ENCODE measurements at places on chromosomes 6 and 20.

DNA sequence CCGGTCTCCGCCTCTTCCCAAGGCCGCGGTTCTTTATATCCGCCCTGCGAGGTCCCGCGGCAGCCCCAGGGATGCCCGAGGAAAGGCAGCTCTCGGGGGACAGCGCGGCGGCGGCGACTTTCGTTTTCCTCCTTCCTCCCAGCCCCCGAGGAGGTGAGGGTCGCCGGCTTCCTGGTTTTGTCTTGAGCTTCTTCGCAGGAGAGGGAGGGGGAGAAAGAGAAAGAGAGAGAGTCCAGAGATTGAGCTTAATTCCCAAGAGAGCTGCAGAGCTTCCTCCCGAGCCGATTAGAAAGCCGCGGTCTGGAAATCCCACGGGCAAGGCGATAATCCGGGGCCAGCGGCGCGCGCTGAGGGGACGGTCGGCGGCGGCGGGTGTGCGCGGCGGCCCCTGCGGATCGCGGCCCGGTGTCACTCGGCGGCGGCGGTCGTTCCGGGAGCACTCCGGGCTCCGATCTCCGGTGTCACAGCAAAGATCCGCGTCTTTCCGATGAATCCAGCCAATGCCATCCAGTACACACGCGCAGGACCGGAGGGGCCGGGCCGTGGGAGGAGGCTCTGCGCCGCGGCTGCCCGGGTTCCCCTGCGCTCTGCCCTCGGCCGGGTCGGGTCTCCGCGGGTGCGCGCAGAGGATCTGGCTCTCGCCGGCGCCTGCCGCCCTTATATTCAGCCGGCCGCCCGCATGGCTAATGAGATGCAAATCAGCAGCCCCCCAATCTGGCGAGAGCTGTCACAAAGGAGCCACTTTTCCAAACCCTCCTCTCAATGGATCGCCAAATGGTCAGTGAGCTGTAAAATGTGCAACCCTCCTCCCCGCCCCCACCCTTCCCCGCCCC, at the start of gene DLL1:
TSS of gene DLL1 (minus strand) at position 783 of the 833 bp plus-strand sequence. CDS start 939 bp downstream, outside the sequence.
- peaks cover 40% of the 10 kb centered on the region for H3K27me3 ChIP-seq
- H3K4me1 ChIP-seq: peaks cover 56% of the 10 kb centered on the region
- peak; percentile 64 for DNase-seq
- no peak within 1 kb of the TSS for H3K27ac ChIP-seq
- H3K36me3 ChIP-seq: peaks cover 8% of the 10 kb centered on the region

DNA sequence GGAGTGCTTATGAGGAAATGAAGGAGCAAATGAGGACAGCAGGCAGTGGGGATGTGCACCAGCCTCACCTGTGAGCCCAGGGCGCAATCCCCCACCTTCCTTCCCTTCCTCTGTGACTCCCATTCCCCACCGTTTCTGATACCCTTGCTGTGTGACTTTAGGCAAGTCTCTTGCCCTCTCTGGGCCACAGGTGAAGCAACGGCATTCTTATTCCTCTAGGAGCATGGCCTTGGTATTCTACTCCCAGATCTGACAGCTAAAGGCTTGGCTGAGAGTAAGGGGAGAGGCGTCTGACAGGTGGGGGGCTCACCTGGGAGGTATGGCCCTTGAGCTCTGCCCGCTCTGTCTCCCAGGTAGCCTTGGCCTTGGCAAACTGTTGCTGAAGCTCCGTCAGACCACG, 30.9 kb upstream of the DSN1 start:
- no peak overlapping the region for H3K4me3 ChIP-seq
- no peak for DNase-seq
- H3K27me3 ChIP-seq: no peaks in the 10 kb centered on the region
- no peaks in the 10 kb centered on the region for H3K36me3 ChIP-seq

DNA sequence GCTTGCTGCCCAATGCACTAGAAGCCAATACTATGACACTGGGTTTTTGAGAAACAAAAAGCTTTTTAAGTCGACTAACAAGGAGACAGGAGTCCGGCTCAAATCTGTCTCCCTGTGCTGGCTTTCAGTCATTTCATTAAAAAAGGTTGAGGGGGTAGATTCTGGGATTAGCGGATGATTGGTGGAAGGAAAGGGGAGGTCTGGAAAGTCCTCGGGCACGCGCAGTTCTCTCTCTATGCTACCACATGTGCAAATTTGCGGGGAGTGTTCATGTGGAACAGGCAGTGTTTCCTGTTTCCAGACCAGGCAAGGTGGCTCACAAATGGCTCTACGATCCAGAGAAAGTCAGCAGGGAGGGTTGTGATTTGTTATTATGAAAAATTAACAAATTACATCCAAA, 89.1 kb upstream of the TOX2 start:
- no peak overlapping the region for H3K4me3 ChIP-seq
- H3K27me3 ChIP-seq: peaks cover 3% of the 10 kb centered on the region
- no peaks in the 10 kb centered on the region for H3K4me1 ChIP-seq

DNA sequence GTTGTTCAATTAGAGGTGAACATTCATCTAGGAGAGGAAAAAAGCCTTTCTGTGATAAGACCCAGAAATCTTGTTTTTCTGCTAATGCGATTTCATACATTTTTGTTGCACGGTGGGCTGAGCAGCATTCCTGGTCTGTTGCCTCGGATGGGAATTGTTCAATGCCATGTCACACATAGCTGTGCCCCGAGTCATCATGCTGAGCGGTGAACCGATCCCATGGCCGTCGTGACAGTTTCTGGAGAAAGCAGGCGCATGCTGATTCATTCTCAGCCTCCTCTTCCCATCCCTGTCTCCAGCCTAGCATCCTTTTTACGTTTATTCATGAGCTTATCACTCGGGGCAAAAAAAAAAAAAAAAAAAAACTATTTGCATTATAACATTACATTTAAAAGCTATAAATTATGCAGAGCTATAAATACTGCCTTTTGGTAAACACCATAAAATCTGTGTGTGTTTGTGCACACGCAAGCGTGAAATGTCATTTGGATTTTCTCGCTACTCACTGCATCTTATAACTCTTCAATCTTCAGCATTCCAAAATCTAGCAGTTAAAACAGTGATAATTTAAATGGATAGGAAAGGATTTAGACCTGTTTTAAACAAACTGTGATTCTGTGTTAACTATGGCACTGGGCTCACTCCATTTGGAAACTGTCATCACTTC, 58.9 kb upstream of the IFNGR1 start:
- peaks cover 2% of the 10 kb centered on the region for H3K27me3 ChIP-seq
- H3K27ac ChIP-seq: no peak overlapping the region
- H3K4me3 ChIP-seq: no peak overlapping the region
- no peaks in the 10 kb centered on the region for H3K36me3 ChIP-seq
- DNase-seq: no peak

GRCh38 chr20:34310481-34311117, 7.4 kb upstream of the AHCY start:
- H3K27me3 ChIP-seq: peaks cover 10% of the 10 kb centered on the region
- H3K4me3 ChIP-seq: no peak overlapping the region
- no peak overlapping the region for H3K27ac ChIP-seq
- H3K4me1 ChIP-seq: peaks cover 22% of the 10 kb centered on the region
- no peaks in the 10 kb centered on the region for H3K36me3 ChIP-seq

DNA sequence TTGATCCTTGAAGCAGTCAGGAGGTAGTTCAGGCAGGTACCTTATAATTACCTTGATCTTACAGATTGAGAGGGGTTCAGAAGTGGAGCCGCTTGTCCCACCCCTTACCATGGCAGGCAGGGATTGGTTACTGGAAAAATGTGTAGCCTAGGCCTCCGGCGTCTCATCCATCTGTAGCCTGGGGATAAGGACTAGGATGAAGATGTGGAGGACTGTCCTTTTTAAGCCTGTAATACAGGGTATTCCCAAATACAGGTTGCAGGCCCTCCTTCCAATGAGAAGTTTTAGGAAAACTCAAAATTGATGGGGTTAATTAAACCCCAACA, 2.8 kb downstream of the HMGA1 start:
- no peak overlapping the region for H3K4me3 ChIP-seq
- DNase-seq: no peak
- no peaks in the 10 kb centered on the region for H3K27me3 ChIP-seq
- peaks cover 27% of the 10 kb centered on the region for H3K36me3 ChIP-seq
- no peak overlapping the region for H3K27ac ChIP-seq
- H3K4me1 ChIP-seq: peaks cover 23% of the 10 kb centered on the region

DNA sequence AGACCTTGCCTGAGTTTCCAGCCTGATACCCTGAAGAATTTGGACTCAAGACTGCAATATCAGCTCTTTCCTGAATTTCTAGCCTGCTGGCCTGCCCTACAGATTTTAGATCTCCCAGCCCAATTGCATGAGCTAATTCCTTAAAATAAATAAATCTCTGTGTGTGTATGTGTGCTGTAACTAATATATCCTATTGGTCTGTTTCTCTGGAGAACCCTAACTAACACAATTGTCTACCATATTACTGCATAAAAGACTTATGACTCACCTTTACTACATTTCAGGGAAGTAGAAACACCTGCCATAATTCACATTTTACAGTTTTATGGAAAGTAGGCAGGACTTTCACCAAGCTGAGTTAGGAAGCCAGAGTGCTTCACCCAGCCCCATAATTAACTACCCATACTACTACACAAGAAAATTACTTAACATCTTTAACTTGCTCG, 90.7 kb upstream of the BEND6 start:
- H3K36me3 ChIP-seq: no peaks in the 10 kb centered on the region
- no peak overlapping the region for H3K27ac ChIP-seq
- H3K4me1 ChIP-seq: no peaks in the 10 kb centered on the region
- DNase-seq: no peak
- H3K4me3 ChIP-seq: no peak overlapping the region

DNA sequence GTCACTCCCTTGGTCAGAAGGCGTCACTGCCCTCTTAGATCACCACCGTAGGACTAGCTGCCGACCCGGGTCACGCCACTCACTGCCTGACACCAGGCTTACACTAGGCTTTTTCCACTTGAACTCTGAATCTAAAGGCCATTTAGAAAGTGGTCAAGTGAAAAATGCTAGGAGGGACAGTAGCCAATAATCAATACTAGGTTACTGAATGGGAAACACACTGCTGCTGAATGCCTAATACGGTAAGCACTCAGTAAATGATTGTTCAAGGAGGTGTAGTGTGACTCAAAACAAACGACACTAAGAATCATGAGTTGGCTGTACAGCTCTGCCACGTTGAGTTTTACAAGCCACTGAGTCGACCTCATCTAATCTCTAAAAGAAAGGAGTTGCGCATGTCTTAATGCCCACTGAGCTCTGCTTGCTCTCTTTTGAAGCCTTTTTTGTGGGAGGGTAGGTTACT, 760 bp upstream of the IBTK start:
- no peaks in the 10 kb centered on the region for H3K27me3 ChIP-seq
- no peaks in the 10 kb centered on the region for H3K36me3 ChIP-seq
- H3K4me1 ChIP-seq: peaks cover 18% of the 10 kb centered on the region
- DNase-seq: no peak
- H3K27ac ChIP-seq: peak overlapping the region; percentile 70

- H3K36me3 ChIP-seq: no peaks in the 10 kb centered on the region
- no peak overlapping the region for H3K4me3 ChIP-seq
- peaks cover 5% of the 10 kb centered on the region for H3K27me3 ChIP-seq
- no peak overlapping the region for H3K27ac ChIP-seq
- peaks cover 53% of the 10 kb centered on the region for H3K4me1 ChIP-seq
Observed at GRCh38 chr6:39053016-39053624, 4.5 kb downstream of the GLP1R start.

GRCh38 chr6:147551976-147552375, 43.5 kb downstream of the SAMD5 start:
- DNase-seq: no peak
- H3K36me3 ChIP-seq: no peaks in the 10 kb centered on the region
- H3K4me3 ChIP-seq: no peak overlapping the region
- H3K27ac ChIP-seq: no peak overlapping the region
- H3K4me1 ChIP-seq: no peaks in the 10 kb centered on the region

GRCh38 chr6:28200020-28200419, 25.1 kb upstream of the ZSCAN9 start:
- H3K27me3 ChIP-seq: peaks cover 19% of the 10 kb centered on the region
- H3K36me3 ChIP-seq: no peaks in the 10 kb centered on the region
- H3K27ac ChIP-seq: no peak overlapping the region
- H3K4me3 ChIP-seq: no peak overlapping the region

DNA sequence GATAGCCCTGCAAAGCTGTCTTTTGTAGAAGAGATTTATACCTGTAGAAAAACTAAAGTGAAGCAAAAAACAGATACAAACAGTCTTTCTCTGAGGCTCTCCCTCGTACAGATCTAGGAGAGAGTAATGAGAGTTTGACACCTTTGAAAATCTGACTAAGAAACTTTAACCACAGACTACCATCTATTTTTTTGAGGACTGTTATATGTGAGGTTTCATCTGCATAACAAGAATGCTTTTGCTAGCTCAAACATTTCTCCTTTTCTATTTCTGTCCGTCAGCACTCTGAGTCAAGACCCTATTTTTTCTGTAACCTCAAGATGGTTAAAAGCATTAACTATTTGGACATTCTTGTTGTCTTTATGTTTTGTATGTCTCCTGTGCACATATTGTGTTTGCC, 193.0 kb downstream of the BTBD3 start:
- H3K4me1 ChIP-seq: peaks cover 3% of the 10 kb centered on the region
- no peak overlapping the region for H3K4me3 ChIP-seq
- no peak overlapping the region for H3K27ac ChIP-seq
- no peaks in the 10 kb centered on the region for H3K27me3 ChIP-seq

GRCh38 chr20:47273591-47274235, 82.8 kb downstream of the ZMYND8 start:
- no peak overlapping the region for H3K27ac ChIP-seq
- H3K27me3 ChIP-seq: no peaks in the 10 kb centered on the region
- no peak overlapping the region for H3K4me3 ChIP-seq
- peaks cover 53% of the 10 kb centered on the region for H3K36me3 ChIP-seq
- no peaks in the 10 kb centered on the region for H3K4me1 ChIP-seq
- DNase-seq: no peak

- peak overlapping the region; percentile 49 for H3K27ac ChIP-seq
- no peaks in the 10 kb centered on the region for H3K36me3 ChIP-seq
- H3K4me1 ChIP-seq: peaks cover 26% of the 10 kb centered on the region
- H3K4me3 ChIP-seq: no peak overlapping the region
Observed at GRCh38 chr6:169868458-169868857, 117.0 kb downstream of the ERMARD start.

- DNase-seq: no peak
- no peak overlapping the region for H3K27ac ChIP-seq
- no peaks in the 10 kb centered on the region for H3K27me3 ChIP-seq
- no peaks in the 10 kb centered on the region for H3K4me1 ChIP-seq
- H3K36me3 ChIP-seq: no peaks in the 10 kb centered on the region
Observed at GRCh38 chr6:87789198-87789899, 87.3 kb upstream of the AKIRIN2 start.

- H3K4me1 ChIP-seq: peaks cover 29% of the 10 kb centered on the region
- DNase-seq: no peak
- H3K27me3 ChIP-seq: peaks cover 36% of the 10 kb centered on the region
- no peak overlapping the region for H3K4me3 ChIP-seq
Observed at GRCh38 chr6:21666853-21667681, 73.5 kb downstream of the SOX4 start.

GRCh38 chr6:140500849-140501248, 1126.4 kb upstream of the CITED2 start:
- H3K27me3 ChIP-seq: no peaks in the 10 kb centered on the region
- no peaks in the 10 kb centered on the region for H3K4me1 ChIP-seq
- no peaks in the 10 kb centered on the region for H3K36me3 ChIP-seq
- H3K27ac ChIP-seq: no peak overlapping the region
- no peak overlapping the region for H3K4me3 ChIP-seq
- DNase-seq: no peak

DNA sequence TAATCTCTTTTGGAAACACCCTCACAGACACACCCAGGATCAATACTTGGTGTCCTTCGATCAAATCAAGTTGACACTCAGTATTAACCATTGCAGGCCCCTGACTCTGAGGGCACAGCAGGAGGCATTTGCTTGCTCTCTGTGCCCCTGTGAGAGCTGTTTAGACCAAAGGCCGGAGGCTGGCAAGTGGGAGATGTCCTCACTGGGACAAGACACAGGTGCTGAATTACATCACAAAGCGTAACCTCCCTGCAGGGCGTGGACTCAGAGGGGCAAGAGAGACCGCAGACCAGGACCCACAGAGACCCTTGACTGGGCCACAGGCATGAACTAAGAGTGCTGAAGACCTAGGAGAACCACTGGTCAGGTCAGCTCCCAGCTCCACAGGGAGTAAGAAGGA, at the start of gene CST8:
TSS of gene CST8 (plus strand) at position 301 of the 400 bp plus-strand sequence. CDS start 551 bp downstream, outside the sequence.
- H3K36me3 ChIP-seq: no peaks in the 10 kb centered on the region
- no peak within 1 kb of the TSS for H3K27ac ChIP-seq
- no peak within 1 kb of the TSS for H3K4me3 ChIP-seq
- DNase-seq: no peak
- no peaks in the 10 kb centered on the region for H3K4me1 ChIP-seq
